CD8-positive, alpha-beta memory T cell (primary cell): ENCODE measurements at places on chromosomes 6 and 20. TPM values are rescaled to one million over a fixed set of nuclear protein-coding genes. Genes with fewer than 3 reads are reported as not detected.

The GLP1R gene
- not detected for total RNA-seq

DNA sequence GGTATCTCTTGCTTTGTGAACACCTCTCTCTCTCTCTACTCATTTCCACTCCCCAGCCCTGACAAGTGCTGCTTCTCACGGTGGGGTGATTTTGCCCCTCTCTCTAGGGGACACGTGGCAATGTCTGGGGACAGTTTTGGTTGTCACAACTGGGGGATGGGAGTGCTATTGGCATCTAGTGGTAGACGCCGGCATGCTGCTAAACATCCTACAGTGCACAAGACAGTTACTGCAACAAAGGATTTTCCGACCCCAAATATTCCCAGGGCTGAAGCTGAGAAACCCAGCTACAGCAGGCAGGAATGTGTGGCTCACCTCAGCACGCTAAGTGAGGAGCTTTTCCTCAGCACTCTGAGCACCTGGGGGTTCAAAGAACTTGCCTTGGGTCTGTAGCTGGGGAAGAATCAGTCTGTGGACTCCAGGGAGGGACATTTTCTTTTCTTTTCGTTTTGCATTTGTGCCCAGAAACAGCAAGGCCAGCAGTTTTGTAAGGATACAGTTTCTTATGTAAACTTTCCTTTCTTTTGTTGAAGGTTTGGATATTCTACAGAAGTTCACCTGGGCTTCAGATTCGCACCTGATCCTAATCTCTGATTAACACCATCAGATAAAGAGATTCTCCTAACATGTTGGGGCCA lies 246.9 kb upstream of the ZFP64 start:
- peak; percentile 53 for DNase-seq

- DNase-seq, result no peak
Measured at GRCh38 chr6:7324520-7324919, 11.5 kb upstream of the SSR1 start.

The LHFPL5 gene
- total RNA-seq, result not detected

GRCh38 chr6:131368198-131368911 lies 204.7 kb upstream of the ARG1 start:
- DNase-seq, result no peak

The POLH gene
- total RNA-seq, result 33.8 TPM

- no peak for DNase-seq
Measured at GRCh38 chr6:149995235-149995750, 30.0 kb downstream of the RAET1L start.

DNA sequence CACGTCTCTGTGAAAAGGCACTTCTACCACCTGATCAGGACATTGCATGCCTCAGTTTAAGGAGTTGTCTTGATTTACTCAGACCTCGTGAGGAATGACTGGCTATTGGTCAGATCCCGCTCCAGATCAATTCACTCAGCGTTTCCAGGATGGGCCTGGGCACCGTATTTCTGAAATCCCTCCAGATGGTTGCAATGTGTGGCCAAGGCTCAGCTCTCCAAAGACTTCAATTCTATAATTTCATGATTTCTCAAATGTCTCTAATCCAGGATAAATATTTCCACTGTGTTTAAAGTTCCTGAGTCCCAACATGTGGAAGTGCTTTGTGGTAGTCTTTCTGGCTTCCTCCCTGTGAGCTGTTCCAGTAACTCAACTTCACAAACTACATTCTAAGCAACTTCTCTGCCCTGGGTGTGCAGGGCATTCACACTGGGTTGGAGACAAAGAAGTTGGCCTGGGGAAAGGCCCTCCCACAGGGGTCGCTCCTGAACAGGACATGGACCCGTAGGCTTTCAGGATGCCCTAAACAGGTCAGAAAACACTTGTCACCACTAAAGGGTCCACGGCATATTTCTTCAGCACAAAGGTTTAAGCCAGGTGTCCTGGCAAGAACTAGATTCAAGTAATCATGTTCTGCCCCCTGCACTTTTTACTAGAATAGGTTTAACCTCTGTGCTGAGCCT lies 212.1 kb downstream of the WDR27 start:
- DNase-seq, result no peak

GRCh38 chr6:55377150-55377549 lies 49.9 kb downstream of the GFRAL start:
- DNase-seq, result no peak

GRCh38 chr6:111985202-111985731 lies 68.6 kb upstream of the CCN6 start:
- no peak for DNase-seq

DNA sequence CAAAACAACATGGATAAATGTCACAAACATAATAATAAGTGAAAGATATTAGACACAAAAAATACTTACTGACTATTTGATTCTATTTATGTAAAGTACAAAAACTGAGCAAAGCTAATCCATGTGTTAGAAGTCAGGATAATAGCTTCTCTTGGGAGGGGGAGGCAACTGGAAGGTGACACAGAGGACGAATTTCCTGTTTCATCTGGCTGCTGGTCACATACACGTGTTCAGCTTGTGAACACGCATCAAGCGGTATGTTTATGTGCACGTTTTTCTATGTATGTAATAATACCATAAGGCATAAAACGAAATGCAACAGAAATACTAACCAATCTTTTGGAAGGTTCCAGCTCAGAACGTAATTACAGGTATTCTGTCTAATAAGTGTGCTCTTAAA lies 54.3 kb downstream of the MKKS start:
- no peak for DNase-seq

- DNase-seq, result no peak
Measured at GRCh38 chr6:12118607-12119006, 106.5 kb downstream of the HIVEP1 start.

DNA sequence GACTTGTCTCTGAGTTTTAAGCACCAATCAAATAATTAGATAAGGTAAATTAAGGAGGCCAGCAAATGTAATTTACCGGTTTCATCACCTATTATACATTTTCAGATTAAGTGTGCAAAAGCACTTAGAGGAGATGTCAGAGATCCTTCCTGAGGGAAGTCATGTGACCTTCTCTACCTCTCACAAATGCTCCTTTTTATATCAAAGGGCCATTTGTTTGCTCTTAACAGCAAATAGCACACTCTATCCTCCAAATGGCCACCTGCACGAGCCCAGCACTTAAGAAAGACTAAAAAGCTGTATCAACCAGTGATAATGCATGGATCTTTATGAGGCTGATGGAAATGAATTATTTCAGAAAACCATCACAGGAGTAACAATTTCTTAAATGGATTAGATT lies 149.4 kb downstream of the ELOVL4 start:
- no peak for DNase-seq

GRCh38 chr6:84770521-84770920 lies 6.1 kb upstream of the TBX18 start:
- no peak for DNase-seq

GRCh38 chr6:169880516-169880915 lies 129.1 kb downstream of the ERMARD start:
- no peak for DNase-seq

GRCh38 chr6:57158658-57159057 lies 13.5 kb upstream of the BAG2 start:
- no peak for DNase-seq

The SLC2A10 gene
- not detected for total RNA-seq

- no peak for DNase-seq
Measured at GRCh38 chr20:21182832-21183563, 57.1 kb downstream of the KIZ start.

DNA sequence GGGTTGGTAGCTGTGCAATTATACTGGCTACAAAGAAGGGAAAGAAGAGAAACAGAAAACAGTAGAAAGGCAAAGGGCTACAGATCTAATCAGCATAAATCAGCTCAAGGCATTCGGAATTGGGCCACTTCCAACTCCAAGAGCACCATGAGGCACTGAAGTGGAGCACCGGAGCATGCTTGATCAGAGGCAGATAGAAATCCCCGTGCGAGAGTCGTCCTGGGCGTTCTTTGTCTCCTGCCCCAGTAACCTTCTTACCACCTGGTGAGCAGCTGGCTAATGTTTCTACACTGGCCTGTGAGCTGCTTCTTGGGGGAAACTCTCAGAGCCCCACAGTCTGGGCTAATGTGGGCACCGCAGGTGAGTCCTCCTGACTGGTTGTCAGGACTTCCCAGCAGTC lies 16.7 kb downstream of the NEDD9 start:
- no peak for DNase-seq

- no peak for DNase-seq
Measured at GRCh38 chr6:32742374-32742773, 1.2 kb downstream of the HLA-DQA2 start.

The HLA-DQB1 gene
- total RNA-seq, result 22.7 TPM

DNA sequence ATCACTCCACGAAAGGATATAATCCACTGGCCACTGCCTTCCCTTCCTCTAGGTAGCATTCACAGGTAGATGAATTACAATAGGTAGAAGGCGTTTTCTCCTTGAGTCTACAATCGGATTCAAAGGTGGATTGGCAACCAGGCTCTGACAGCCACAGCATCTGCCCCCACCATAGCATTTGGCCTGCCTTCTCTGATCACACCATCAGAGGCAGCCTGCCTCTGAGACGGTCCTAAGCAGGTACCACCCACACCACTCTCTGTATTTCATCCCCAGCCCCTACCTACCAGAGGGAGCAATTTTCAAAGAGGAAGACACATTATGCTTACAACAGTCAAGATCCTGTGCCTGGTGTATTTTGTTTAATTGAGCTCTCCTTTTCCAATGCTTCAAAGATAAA lies 210.5 kb upstream of the SPTLC3 start:
- no peak for DNase-seq

The SYTL3 gene
- 96.6 TPM for total RNA-seq

- DNase-seq, result no peak
Measured at GRCh38 chr20:47396762-47397476, 40.4 kb upstream of the ZMYND8 start.

DNA sequence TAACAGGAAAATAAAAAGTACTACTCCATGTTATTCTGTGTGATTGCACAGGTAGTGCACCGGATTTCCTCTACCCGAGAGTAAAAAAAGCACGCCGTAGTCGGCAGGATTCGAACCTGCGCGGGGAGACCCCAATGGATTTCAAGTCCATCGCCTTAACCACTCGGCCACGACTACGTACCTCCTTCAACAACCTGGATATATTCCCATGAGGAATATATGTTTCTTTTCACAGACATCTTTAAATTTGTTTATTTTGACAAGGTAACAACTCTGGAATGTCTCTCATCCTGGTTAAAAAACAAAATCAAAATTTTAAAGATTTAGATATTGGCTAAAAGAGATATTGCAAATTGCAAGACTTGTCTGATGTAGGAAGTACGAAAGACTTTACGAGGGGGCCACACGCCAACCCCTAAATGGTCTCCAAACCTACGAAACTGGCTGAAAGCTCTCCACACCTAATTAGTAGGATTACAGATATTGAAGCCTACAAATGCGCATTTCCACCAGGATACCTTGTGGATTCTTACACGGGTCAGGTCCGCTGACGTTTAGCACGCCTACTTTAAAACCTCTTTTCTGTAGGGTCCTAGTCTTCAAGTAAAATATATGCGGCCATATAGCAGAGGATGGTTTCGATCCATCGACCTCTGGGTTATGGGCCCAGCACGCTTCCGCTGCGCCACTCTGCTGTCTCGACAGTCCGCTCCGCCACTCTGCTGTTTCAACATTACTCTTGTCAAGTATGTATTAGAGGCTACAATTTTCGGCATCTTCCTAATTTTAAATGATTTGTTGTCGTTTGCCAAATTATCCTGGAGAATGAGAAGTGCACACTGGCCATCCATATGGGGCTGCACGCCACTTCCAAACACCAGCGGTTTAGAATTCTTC lies 52.2 kb upstream of the BTN3A2 start:
- DNase-seq, result peak; percentile 86

- no peak for DNase-seq
Measured at GRCh38 chr6:54248319-54248718, 59.9 kb upstream of the TINAG start.

The SCGN gene
- not detected for total RNA-seq

DNA sequence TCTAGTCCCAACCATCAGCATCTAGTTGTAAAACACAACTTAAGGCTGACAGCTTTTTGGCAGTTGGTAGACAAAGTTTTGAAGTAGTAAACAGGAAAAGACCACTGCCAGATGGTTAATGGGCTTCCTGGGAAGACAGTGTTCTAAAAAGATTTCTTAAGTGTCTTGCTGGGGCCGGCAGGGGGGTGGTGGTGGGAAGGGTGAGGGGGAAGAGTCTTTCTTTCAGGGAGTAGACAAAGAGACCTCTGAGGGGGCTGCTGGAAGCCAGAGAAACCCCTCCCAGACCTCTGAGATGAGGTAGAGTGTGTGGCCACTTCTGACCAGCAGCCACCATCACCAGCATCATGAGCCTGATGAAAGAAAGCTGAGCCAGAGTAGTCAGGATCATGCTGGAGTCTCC lies 784.9 kb downstream of the TENT5A start:
- DNase-seq, result no peak

GRCh38 chr20:63174309-63175037 lies 41.5 kb downstream of the YTHDF1 start:
- no peak for DNase-seq

DNA sequence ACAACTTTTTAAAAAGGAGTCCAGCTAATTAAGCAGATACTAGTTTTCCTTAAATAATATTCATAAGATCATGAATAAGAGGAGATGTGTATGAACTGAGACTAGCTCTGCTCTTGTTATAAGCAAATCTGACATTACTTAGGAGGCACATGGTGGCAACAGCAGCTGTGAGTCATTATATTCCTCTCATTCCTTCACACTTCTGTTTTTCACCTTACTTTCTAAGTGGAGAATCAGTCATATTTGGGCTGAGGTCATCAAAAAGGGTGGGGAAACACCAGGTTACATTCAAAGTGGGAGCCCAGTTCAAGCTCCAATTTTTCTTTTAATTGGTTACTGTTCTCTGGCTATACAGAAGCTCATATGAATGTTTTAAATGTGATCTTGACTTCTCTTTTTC lies 6.0 kb upstream of the RIPPLY2 start:
- no peak for DNase-seq

The LY6G6D gene
- total RNA-seq, result not detected

DNA sequence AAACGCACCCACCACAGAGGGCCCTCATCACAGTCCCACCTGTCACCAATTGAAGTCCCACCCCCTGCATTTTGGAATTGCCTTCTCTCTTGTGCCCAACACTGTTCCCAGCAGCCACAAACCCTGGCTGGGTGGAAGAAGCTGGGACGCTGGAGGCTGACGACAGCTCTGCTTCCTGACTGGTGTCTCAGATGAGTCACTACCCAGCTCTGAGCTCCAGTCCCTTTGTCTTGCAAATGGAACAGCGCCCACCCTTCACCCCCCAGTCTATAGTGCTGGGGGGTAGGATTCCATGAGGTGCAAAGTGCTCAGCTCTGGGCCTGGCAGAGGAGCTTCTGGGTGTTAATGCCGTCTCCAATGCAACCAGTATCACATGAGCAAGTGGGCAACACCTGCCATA lies 85.3 kb downstream of the DLGAP4 start:
- no peak for DNase-seq
